ENCODE measurements at places on chromosomes 3 and 15. TPM values are rescaled to one million over a fixed set of nuclear protein-coding genes. Genes with fewer than 3 reads are reported as not detected.

RAD51 gene
- 20.8 TPM for total RNA-seq

KNG1 gene
- total RNA-seq, result not detected

SH2D7 gene
- total RNA-seq, result not detected

KIF7 gene
- total RNA-seq, result 6.1 TPM

WDR93 gene
- total RNA-seq, result not detected

MCTP2 gene
- total RNA-seq, result 7.5 TPM

MGA gene
- 20.8 TPM for total RNA-seq

FANCD2OS gene
- not detected for total RNA-seq

CTXN2 gene
- total RNA-seq, result not detected

HYAL3 gene
- 7.8 TPM for total RNA-seq

CCR2 gene
- total RNA-seq, result not detected

ERC2 gene
- 2.7 TPM for total RNA-seq

SERPINI2 gene
- total RNA-seq, result not detected

GPR149 gene
- not detected for total RNA-seq

ECE2 gene
- total RNA-seq, result not detected

ZPLD1 gene
- 0.07 TPM for total RNA-seq

NR1I2 gene
- 0.69 TPM for total RNA-seq
